Naive thymus-derived CD8-positive, alpha-beta T cell (primary cell): ENCODE measurements at places on chromosomes 5 and 9. TPM values are rescaled to one million over a fixed set of nuclear protein-coding genes. Genes with fewer than 3 reads are reported as not detected.
A peak's percentile ranks its signal among the peaks of the same experiment; 100 is the strongest.

NR5A1 gene
- total RNA-seq: not detected

BNIP1 gene
- 6.9 TPM for total RNA-seq

NEUROG1 gene
- total RNA-seq: not detected

KYAT1 gene
- 15.9 TPM for total RNA-seq

LCN1 gene
- total RNA-seq: not detected

GRCh38 chr5:75656311-75657003, 45.2 kb downstream of the ANKDD1B start:
- peak overlapping the region; percentile 50 for H3K4me3 ChIP-seq
- DNase-seq: no peak
- H3K27ac ChIP-seq: no peak overlapping the region
- peaks cover 4% of the 10 kb centered on the region for H3K27me3 ChIP-seq
- peaks cover 2% of the 10 kb centered on the region for H3K4me1 ChIP-seq
- no peaks in the 10 kb centered on the region for H3K36me3 ChIP-seq

DNA sequence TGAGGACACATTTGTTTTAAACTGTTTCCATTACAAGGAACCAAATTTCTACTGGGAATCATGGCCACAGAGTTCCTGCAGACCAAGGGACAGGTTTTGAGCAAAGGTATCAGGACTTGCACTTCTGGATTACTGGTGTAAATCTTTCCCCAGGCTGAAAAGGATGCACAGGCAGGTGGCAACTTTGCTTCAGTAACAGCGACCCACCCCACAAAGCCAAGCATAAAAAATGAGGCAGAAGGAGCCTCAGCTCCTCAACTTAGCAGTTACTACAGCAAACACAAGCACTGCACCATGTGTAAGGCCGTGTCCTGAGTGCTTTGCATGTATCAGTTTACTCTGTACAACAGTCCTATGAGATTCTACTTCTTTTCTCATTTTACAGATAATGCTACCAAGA, 251.9 kb downstream of the EBF1 start:
- no peaks in the 10 kb centered on the region for H3K27me3 ChIP-seq
- no peak overlapping the region for H3K27ac ChIP-seq
- no peaks in the 10 kb centered on the region for H3K36me3 ChIP-seq

DNA sequence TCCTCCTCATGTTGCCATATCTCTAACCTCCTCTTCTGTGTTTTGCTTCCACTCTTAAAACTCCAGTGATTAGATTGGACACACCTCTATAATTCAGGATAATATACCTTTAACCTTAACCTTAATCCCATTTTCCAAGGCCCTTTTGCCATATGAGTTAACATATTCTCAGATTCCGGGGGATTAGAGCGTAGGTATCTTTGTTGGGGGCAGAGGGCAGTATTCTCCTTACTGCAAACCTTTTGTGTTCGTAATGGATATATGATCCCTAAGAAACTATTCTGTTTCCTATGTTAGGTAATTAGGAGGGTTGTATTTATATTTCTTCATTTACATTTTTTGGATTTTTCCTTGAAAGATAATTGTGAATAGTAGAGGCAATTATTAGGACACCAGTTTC, 99.5 kb downstream of the VPS13A start:
- H3K4me1 ChIP-seq: peaks cover 2% of the 10 kb centered on the region
- H3K27me3 ChIP-seq: no peaks in the 10 kb centered on the region
- no peak for DNase-seq
- peaks cover 51% of the 10 kb centered on the region for H3K36me3 ChIP-seq

DNA sequence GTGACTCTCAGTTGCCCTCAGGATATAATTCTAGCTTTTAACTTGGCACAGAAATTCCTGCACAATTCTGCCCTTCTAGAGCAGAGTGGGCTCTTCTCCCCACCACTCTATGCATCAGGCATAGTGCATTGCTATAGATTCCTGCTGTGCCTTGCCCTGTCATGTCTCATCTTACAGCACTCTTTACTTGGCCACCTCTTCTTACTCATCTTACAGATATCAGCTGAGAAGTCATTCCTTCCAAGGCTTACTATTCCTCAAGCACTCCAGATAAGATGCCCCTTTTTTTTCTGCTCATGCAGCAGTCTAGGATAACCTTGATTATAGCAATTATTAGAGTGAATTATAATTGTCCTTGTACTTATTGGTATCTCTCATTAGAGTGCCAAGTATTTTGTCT, 5.6 kb downstream of the FAM221B start:
- H3K4me1 ChIP-seq: peaks cover 10% of the 10 kb centered on the region
- no peak overlapping the region for H3K27ac ChIP-seq

GRCh38 chr9:97900738-97901565, 21.3 kb downstream of the TRMO start:
- peaks cover 56% of the 10 kb centered on the region for H3K4me1 ChIP-seq
- H3K36me3 ChIP-seq: peaks cover 3% of the 10 kb centered on the region
- no peaks in the 10 kb centered on the region for H3K27me3 ChIP-seq
- H3K4me3 ChIP-seq: peak overlapping the region; percentile 55
- peak; percentile 20 for DNase-seq

DNA sequence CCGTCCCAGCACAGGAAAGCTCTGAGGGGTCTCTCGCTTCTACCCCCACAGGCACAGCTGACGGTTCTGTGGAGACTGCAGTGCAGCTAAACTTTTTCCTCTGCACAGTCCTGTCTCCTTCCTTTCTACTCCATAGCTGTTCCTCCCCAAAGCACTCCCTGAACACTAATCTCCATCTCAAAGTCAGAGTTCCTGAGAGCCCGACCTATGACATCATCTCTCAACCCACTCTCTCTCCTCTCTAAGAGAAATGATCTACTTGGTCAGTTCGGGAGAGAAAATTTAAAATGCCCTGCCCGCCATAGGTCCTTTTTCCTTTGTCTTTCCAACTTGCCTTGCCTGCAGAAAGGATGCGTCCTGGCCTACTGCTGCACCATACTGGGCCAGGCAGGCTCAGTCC, 90.6 kb downstream of the FANCC start:
- peaks cover 2% of the 10 kb centered on the region for H3K4me1 ChIP-seq
- H3K36me3 ChIP-seq: peaks cover 9% of the 10 kb centered on the region
- DNase-seq: no peak
- no peak overlapping the region for H3K27ac ChIP-seq
- H3K27me3 ChIP-seq: no peaks in the 10 kb centered on the region
- no peak overlapping the region for H3K4me3 ChIP-seq

- H3K4me3 ChIP-seq: no peak overlapping the region
- H3K27ac ChIP-seq: no peak overlapping the region
- no peaks in the 10 kb centered on the region for H3K4me1 ChIP-seq
- no peak for DNase-seq
These were observed 180.9 kb downstream of the ZNF462 start for GRCh38 chr9:107043886-107044285.
